Hindlimb muscle (tissue), 1 donor: ENCODE measurements at places on chromosomes 1 and 21.

- no peak for DNase-seq
These were observed 356.5 kb upstream of the DUSP10 start for GRCh38 chr1:222098404-222098803.

DNA sequence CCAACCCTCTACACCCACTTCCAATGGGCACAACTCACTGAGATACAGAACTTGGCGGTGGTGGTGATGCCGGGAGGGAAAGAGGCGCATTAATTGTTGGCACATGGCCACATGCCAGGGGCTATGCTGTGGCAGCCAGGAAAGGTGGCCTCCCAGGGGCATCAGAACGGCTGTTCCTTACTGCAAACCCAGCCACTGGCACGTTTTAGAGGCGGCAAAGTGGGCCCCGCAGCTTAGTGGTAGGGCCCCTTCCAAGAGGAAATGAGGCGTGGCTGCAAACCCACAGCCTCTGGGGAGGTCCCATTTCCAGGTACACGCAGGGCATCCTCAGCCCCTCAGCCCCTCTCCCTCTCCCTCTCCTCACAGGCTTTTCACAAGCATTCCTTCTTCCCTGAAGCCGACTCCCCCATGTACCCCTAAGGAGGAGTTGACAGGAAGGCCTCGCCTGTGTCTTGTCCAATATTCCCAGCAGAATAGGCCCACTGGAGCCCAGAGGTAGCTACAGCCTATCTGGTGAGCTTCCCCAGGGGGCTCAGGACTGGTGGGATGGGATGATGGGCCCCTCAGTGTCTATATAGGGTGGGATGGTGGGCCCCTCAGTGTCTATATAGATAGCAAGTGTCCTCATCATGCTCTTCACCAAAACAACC lies 166.2 kb downstream of the CLIC6 start:
- no peak for DNase-seq

DNA sequence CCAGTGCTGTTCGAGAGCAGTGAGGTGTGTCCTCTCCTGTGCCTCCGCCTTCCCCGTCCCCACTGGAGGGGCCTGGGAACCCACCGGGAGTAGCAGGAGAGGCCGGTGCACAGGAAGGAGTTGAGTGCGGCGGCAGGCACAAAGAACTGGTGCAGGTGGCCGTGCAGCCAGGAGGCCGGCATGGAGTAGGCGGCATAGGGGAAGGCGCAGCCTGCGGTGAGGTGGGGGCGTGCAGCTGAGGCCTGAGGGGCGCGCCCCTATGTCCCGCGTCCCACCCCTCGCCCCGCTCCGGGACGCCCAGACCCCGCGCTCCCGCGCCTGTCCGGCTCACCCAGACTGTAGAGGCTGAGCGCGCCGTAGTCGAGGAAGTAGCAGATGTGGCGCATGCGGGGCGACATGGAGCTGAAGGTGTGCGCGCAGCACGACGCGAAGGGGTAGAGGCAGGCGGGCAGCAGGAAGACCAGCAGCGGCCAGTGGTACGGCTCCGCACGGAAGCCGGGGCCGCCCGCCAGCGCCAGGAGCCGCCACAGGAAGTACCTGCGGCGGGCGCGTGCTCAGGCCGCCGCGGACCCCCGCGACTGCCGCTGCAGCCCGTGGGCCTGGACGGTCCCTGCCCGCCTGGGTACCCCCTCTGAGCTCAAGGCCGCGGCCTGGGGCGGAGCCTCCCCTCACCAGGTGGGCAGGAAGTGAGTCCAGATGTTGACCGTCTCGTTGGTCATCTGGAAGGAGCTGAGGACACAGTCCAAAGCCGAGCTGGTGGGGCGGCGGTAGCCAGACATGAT lies 2.2 kb downstream of the PAQR6 start:
- no peak for DNase-seq

GRCh38 chr1:6602669-6603237 lies at the start of gene KLHL21:
TSS of gene KLHL21 (minus strand) at chr1:6602869. CDS start at chr1:6602817, 52 bp downstream.
- DNase-seq, result peak; percentile 91

- no peak for DNase-seq
These were observed 26.3 kb upstream of the KIAA0040 start for GRCh38 chr1:175218786-175219434.

- no peak for DNase-seq
These were observed 544 bp downstream of the ILDR2 start for GRCh38 chr1:166974647-166975345.
